ENCODE measurements at places on chromosomes 7 and 10. TPM values are rescaled to one million over a fixed set of nuclear protein-coding genes. Genes with fewer than 3 reads are reported as not detected.

Gene RPEL1
- not detected for total RNA-seq

Gene UPK3BL2
- total RNA-seq = 49.4 TPM

Gene SPDYE2B
- not detected for total RNA-seq

Gene SLC25A28
- 36.4 TPM for total RNA-seq

Gene PILRA
- total RNA-seq = 2.3 TPM
